ENCODE measurements at places on chromosomes 4 and X.

GRCh38 chr4:8069102-8069752 lies 89.4 kb downstream of the ABLIM2 start:
- no peak for DNase-seq

GRCh38 chrX:31291131-31291530 lies 219.3 kb upstream of the FTHL17 start:
- no peak for DNase-seq

- no peak for DNase-seq
Observed at GRCh38 chr4:55340266-55340665, 5.8 kb upstream of the SRD5A3 start.

- no peak for DNase-seq
Observed at GRCh38 chr4:14729282-14730000, 272.8 kb upstream of the CPEB2 start.

GRCh38 chr4:12389604-12390003 lies 960.9 kb upstream of the HS3ST1 start:
- no peak for DNase-seq

DNA sequence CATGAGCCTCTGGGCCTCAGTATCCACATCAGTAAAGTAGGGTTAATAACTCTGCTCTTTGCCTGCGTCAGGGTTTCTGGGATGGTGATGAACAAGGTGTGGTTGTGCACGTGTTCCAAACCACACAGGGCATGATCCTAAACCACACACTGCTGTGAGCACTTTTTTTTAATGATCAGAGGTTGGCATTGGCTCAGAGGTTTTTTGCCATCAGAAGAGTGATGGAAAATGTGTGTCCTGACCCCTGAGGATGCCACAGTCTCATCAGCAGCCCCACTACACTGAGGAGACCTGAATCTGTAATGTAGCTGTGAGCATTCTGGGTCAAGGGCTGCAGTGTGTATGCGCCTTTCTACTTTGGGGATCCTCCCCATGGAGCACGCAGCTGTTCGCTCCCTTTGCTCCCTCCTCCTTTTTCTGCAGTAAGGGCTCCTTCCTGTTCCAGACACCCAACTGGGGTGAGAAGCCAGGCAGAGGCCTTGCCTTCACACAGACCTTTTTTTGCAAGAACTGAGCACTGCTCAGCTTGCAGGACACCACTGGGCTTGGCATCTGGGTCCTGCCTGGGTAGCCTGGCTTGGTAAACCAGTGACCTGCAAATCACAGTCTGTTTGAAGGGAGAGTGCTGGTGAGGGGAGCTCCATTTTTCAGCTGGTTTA lies 87.5 kb downstream of the MAMLD1 start:
- DNase-seq: no peak

GRCh38 chrX:44072631-44073030 lies 99.4 kb upstream of the NDP start:
- DNase-seq: no peak

GRCh38 chr4:97252615-97253154 lies 890.6 kb downstream of the STPG2 start:
- DNase-seq: no peak

GRCh38 chrX:153327561-153327960 lies 6.0 kb upstream of the PNMA6F start:
- DNase-seq: no peak

DNA sequence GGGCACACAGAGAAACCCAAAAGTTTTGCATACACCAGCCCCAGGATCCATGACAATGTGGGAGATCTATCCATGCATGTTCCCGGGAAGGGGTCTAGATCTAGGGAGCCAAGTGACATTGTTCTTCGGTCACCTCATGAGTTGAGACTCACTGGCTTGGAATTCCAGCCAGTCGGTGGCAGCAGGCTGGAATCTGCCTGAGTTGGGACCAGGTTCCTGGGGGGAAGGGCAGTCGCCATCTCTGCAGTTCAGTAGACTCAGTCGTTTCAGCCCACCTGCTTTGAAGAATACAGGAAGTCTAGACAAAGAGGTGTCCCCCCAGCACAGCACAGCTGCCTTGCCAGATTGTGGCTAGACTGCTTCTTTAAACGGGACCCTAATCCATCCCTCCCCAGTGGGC lies 46.0 kb upstream of the PBDC1 start:
- DNase-seq: no peak

DNA sequence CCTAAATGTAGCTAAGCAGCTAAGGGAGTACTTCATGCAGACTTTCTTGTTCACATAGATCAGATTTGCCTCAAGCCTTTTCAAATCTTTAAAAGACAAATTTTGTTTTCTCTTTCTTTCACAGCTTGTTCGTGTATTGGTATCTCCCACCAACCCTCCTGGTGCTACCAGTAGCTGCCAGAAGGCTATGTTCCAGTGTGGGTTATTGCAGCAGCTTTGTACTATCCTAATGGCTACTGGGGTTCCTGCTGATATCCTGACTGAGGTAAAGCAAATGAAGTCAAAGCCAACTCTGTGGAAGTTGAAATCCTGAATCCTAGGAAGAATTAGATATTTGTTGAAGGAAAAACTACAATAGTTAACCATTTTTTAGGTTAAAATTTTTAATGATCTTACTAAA lies 62.6 kb downstream of the USO1 start:
- no peak for DNase-seq

- no peak for DNase-seq
Observed at GRCh38 chr4:70885174-70885573, 17.0 kb upstream of the MOB1B start.

DNA sequence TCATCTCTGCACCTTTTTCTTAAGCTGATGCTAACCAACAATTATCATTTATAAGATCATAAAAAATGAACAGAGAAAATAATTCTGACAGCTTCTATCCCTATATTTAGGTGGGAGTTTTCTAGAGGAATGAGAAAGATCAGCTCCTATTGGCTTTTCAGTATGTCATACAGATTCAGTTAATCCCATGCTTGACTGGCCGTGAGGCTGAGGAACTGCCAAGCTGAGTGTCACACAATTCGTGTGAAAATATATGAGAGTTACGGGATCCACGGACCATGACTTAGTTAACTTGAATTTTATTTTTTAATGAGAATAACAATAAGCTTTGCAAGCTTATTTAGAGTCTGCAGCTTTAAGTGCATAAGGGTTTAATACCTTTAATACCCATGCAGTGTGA lies 37.5 kb downstream of the PHEX start:
- no peak for DNase-seq

- DNase-seq: no peak
Observed at GRCh38 chrX:433771-434170, 47.1 kb upstream of the PPP2R3B start.

DNA sequence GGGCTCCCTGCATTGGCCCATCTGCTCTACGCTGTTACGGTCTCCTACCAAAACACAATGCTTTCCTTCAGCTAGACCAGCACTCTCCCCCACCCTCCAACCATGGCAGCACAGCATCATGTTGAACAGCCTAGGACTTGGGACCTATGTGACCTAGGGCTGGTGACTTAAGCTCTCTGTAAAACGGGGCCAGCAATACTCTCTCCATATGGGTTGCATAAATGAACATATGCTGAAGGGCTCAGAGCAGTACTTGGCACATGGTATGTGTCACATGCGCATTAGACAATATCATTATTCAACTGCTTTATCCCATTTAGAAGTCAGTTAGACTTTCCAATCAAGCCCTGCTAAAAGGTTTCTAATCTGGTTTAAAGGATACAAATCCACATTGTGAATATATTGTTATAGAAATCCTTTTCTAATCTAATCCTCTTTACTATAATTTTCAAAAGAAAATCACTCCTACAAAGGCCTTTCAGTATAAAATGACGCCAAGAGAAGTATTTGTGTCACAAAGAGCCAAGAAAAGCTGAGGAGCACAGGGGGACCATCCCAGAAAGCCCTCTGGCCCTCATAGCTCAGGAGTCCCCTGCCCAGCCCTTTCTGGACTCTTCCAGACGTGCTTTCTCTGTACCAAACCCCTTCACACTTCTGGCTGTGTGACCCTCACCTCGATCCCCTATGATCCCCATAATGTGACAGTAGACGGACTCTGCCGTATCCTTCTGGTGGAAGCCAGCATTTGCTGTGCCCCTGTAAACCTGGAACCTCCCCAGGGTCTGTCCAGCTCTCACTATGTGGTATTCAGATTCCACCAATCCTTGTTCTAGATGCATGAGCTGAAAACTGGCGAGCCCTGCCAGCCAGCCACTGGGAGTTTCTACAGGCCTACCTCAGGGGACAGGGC lies 42.3 kb downstream of the NSG1 start:
- DNase-seq: no peak

- DNase-seq: no peak
Observed at GRCh38 chr4:90799895-90800294, 672.7 kb downstream of the CCSER1 start.

Data from activated CD4-positive, CD25-positive, alpha-beta regulatory T cell (primary cell).